AG09319 (cell line): ENCODE measurements at places on chromosomes 1 and 21.

- DNase-seq: no peak
Observed at GRCh38 chr21:34817821-34818661, 149.2 kb downstream of the CLIC6 start.

DNA sequence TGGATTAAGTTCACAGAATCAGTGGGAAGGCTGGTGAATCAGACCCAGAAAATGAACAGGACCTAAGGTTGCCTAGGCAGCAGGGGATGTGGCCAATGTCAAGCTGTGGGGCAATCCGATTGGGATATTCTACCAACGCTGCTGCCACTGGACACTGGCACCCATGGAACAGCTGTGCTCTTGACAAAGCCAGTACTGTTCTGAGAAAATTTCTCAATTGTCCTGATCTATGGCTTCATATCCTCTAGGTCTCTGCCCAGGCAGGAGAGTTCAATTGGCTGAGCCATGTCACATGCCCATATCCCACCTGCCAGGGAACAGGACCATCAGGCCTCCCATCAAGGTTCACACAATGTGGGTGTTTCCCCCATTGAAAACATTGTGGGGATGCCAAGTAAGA lies 6.2 kb downstream of the TACSTD2 start:
- DNase-seq: no peak

DNA sequence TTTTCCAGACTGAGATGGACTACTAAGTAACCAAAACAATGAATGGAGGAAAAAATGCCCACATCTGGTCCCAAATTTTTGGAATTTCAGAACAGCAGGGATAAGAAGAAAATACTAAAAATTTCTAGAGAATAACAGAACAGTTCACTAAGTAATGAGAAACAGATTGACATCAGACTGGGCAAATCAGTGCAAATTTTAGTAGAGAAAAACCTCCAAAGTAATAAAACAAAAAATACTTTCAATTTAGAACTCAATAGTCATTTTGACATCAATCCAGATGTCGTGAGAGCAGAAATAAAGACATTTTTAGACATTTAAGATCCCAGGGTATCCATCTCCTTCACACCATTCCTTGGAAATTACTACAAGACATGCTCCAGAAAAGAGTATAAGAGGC lies 39.3 kb downstream of the CRP start:
- DNase-seq: no peak

GRCh38 chr1:98327220-98327861 lies 334.2 kb upstream of the SNX7 start:
- peak; percentile 46 for DNase-seq

DNA sequence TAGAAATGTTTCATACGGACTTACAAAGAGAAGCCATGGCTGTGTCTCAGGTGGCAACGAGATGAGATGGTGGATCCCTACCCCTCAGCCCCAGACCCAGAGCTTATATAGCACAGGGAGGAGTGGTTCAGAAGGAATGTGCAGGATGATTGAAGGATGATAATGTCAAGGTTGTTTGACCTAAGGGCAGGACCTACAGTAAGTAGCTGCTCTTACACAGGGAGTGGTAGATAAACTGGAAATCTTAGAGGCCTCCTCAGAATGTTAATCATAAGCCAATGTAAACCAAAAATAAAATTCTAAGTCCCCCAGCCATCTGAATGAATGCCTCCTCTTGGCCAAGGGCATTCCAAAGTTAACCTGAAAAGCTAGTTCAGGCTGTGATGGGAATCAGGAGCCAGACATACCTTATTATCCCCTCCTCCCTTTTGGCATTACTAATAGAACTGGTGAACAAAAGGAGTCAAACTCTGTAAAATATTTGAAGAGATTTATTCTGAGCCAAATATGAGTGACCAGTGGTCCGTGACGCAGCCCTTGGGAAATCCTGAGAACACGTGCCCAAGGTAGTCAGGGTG lies 45.8 kb upstream of the PDE9A start:
- no peak for DNase-seq

DNA sequence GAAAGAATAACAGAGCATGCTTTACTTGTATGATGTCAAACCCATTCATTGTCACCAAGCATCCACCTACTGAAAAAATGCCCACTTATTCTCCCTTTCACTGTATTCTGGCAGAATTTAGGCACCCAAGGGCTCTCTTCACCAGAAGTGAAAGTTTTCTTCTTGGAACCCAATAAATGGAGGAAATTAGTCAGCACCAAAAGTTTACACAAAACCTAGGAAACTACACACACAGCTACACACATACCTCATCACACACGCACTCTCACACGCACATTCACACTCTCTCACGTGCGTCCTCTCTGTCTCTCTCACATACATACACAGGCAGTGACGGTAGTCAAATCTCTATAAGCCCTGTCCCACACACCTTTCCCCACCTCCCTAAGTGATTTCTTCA lies 37.6 kb downstream of the MCOLN2 start:
- DNase-seq: no peak

DNA sequence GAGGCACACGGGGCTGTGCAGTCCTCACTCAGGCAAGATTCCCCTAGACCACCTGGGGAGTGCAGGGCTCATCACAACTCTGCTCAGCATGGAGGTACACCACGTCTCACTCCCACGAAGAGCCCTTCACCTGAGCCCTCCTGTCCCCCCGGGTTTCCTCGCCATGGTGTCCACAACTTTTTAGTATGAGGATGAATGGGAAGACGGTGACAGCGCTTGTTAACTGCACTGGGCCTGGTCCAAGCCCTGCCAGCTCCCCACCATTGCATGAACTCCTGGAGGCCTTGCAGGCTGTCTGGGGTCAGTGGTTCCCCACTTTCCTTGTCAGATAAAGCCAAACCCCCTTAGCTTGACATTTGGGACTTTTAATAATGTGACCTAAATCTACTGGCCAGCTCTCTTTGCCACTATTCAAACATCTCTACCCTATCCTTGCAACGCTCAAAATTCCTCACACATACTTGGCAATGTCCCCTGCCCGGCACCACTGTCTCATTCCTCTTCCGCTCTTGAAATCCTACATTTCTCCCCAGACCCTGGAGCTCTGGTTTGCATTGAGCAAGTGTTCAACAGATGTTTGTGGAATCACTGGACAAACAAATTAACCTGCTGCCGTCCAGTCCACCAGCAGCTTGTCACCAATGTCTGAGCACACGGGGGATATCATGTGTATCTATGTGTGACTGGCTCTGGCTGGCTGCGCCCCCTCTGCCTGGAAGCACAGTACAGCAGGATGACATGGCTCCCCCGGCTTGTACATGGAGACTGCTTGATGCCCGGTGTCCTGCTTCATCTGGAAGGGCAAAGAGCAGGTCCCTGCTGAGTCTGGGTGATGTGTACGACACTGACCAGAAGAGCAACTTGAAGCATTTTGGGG lies 11.2 kb downstream of the TMEM9 start:
- DNase-seq: no peak
